ENCODE measurements at places on chromosomes 1 and 21.

DNA sequence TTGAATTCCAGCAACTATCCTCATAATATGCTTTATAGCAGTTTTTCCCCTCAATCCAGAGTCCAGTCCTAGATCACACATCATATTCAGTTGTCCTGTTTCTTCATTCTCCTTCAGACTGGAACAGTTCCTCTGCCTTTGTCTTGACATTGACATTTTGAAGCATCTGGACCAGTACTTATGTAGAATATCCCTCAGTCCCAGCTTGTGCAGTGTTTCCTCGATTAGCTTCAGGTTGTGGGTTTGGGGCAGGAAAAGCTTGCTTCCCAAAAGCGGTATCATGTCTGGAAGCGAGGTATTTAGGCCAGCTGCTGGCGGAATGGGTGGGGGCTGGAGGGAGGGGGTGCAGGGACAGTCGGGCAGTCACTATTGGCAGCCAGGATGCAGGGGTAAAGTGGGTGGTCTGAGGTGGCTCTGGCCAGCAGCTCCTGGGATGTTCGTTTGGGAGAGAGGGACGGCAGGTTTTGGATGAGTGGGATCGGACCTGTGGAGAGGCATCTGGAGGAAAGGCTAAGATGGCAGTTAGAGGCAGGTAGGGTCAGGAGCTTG is 6.5 kb downstream of the THEMIS2 start:
- no peak for DNase-seq

- no peak for DNase-seq
These were observed 3.7 kb downstream of the PEF1 start for GRCh38 chr1:31640964-31641363.

DNA sequence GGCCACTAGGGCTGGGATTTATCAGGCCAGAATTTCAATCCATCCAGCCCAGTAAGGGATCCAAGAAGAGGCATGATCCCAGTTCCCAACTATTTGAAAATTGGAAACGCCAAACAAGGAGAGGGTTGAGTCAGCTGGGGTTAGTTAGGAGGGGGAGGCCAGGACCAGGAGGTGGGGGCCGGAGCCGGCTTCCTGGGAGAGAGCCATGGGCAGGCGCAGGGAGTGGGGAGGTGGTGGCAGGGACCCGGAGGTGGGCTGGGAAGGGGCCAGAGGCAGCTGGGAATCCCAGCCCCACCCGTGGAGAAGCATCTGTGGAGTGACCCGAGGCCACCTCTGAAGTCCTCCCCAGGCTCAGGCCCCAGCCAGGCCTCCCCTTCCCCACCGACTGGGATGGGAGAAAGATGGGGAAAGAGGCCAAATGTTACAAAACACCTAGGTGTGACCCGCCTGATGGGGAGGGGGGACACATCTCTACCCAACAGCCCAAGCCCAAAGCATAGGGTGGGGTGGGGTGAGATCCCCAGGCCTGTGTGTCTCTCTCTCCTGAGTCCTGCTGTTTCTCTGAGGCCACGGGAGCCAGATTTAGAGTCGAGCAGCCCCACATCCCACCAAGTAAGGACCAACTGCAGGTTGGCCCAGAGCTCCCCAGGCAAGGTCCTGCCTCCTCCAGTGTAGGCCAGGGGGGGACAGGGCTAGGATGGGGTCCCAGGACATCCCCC is 10.1 kb downstream of the HSPG2 start:
- DNase-seq = peak; percentile 81

DNA sequence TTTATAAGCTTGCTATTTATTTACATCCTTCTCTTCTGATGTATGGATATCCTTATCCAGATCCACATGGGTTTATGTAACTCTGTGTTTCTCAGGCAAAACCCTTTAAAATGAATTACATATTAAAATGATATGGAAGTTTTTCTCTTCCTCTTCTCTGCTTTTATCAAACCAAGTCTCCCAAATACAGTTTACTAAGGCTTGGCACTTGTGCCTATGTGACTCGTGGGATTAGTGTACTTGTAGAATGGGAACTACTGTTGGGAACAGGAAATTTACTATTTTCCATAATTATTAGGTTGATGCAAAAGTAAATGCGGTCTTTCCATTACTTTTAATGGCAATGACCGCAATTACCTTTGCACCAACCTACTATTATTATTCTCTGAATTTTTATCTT is 14.8 kb downstream of the SIM2 start:
- DNase-seq = no peak

- no peak for DNase-seq
These were observed 25.0 kb upstream of the PHTF1 start for GRCh38 chr1:113784104-113784779.

DNA sequence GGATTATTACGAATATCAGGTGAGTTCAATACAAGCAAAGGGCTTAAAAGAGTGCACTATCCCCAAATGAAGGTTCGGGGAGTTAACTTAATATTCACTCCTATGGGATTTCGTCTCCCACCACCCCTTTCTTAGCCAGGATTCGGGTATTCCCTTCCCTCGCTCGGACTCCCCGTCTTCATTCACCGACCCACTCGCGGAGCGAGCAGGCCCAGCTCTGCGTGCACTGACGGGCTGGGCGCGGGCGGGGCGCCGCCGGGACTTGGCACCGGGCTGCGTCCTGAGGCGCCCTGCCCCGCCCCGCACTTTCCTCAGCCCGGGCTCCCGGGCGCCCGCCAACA is 7.7 kb upstream of the MPZL1 start:
- no peak for DNase-seq

- no peak for DNase-seq
These were observed 28.2 kb upstream of the EPB41 start for GRCh38 chr1:28885977-28886730.

- no peak for DNase-seq
These were observed 16.1 kb downstream of the DIPK1A start for GRCh38 chr1:92944901-92945747.

- DNase-seq = no peak
These were observed 5.9 kb upstream of the ATXN7L2 start for GRCh38 chr1:109477821-109478220.

- DNase-seq = peak; percentile 91
These were observed at the start of gene GBP1 for GRCh38 chr1:89065079-89065868. GBP1 (minus strand) TSS chr1:89065208; CDS start chr1:89063234, 1,974 bp downstream.

DNA sequence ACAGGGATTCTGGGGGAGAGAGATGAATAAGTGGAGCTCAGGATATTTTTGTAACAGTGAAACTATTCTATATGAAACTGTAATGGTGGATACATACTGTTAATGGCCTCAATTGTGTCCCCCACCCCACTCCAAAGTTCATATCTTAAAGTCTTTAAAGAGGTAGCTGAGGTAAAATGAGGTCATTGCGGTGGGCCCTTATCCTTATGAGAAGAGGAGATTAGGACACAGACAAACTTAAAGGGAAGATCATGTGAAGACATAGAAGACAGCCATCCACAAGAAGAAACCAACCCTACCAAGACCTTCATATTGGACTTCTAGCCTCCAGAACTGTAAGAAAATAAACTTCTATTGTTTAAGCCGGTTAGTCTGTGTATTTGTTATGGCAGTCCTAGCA is 9.8 kb downstream of the TXNDC12 start:
- DNase-seq = no peak

DNA sequence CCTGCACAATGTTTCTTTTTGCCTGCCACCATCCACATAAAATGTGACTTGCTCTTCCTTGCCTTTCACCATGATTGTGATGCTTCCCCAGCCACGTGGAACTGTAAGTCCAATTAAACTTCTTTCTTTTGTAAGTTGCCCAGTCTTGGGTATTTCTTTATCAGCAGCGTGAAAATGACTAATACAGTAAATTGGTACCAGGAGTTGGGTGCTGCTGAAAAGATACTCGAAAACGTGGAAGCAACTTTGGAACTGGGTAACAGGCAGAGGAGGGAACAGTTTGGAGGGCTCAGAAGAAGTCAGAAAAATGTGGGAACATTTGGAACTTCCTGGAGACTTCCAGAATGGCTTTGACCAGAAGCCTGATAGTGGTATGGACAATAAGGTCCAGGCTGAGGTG is 425.3 kb downstream of the GPATCH2 start:
- no peak for DNase-seq

GRCh38 chr1:95547005-95547404 is 313.0 kb downstream of the RWDD3 start:
- peak; percentile 6 for DNase-seq

- DNase-seq = no peak
These were observed 46.4 kb downstream of the BEND5 start for GRCh38 chr1:48730164-48730910.

- peak; percentile 98 for DNase-seq
These were observed 40.6 kb downstream of the OPTC start for GRCh38 chr1:203534526-203534925.

DNA sequence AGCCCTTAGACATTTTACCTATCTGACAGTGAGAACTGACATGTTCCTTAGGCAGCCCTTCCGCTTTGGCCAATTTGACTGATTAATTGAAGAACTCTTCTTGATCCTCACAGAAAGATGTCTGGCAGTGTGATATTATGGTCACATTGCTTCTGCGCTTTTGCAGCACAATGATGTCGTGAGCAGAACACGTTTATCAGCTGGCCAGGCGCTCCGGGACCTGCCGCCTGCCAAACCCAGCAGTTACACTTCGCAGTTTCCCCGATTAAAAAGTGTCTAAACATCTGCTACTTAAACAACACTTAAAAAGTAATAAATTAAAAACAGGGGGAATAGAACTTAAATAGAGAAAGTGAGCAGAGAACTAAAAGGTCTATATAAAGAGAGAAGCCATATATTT is 103.5 kb upstream of the ETS2 start:
- no peak for DNase-seq

- no peak for DNase-seq
These were observed 61.7 kb upstream of the EDN2 start for GRCh38 chr1:41545996-41546832.

DNA sequence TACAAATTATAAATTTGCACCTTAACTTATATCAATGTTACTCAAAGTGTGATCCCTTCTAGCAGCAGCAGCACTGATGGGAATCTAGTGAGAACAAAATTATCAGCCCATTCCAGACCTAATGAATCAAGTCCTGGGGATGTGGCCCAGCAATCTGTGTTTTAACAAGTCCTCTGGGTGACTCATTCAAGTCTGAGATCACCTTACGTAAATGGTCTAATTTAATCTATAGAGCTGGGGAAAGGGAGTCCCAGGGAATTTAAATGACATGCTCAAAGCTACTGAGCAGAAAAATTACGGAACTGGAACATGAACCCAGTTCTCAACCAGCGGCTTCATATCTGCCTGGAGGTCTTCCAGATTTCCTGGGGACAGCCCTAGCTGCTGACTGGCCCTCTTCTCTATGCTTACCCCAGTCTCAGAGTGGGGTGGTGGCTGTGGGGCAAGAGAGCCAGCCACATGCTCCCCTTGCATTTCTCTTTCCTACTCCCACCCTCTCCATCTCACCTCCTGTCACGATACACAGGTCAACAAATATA is 220.0 kb downstream of the TM2D1 start:
- no peak for DNase-seq

DNA sequence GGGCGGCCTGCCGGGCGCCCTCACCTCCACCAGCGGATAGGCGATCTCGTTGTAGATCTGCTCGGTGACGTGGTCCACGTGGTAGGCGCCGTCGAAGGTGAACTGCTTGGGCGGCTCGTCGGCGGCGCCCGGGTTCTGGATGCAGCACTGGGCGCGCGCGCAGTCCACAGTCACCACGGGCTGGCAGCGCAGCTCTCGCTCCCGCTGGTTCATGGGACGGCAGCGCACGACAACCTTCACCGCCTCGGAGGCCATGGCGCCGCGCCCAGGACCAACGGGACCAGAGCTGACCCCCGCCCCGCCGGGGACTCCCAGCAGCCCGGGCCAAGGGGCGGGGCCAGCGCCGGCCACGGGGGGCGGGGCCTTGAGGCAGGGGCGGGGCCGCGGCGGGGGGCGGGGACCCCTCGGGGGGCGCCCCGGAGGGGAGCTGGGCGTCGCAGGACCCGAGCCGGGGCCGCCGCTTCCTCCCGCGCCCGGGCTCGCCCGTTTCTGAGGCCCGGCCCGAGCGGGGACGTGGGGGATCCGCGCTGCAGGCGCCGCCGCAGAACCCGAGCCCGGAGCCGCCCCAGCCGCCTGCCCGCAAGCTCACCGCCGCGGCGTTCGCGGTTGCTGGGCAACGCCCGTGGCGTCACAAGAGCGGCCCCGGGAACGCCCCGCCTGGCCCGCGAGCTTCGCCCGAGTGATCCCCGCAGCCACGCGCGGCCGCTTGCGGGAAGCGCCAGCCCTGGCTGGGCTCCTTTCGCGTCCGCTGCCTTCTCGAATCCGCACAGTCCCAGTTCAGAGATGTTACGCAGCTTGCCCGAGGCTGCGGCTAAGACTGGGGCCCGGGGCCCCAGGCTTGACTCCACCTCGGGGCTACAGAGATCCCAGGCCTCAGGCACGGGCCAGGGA is at the start of gene KIF17:
Gene KIF17 (minus strand): TSS at position 556 of the 891 bp plus-strand sequence. CDS start 301 bp downstream, at position 255.
- peak; percentile 76 for DNase-seq

- peak; percentile 12 for DNase-seq
These were observed 50.7 kb downstream of the EBNA1BP2 start for GRCh38 chr1:43121256-43121900.

DNA sequence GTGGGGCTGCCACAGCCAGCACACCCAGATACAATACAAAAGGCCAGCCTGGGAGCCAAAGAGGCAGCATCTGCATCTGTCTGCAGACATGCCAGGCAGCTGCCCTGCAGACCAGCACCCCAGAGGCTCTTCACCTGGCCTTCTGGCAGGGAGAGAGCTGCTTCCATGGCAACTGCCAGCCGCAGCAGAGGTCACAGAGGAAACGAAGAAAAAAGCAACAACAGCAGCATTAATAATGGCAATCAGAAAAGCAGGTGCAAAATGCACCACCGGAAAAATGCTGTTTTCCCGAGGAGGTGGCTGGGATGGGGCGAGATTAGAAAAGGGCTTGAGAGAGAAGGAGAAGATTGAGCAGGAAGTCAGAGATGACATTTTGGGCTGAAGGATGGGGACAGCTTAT is 309.5 kb downstream of the PCP4 start:
- DNase-seq = no peak

GRCh38 chr21:41137401-41137800 is 30.6 kb upstream of the BACE2 start:
- no peak for DNase-seq

GRCh38 chr1:97412737-97413136 is 508.1 kb downstream of the DPYD start:
- DNase-seq = no peak

DNA sequence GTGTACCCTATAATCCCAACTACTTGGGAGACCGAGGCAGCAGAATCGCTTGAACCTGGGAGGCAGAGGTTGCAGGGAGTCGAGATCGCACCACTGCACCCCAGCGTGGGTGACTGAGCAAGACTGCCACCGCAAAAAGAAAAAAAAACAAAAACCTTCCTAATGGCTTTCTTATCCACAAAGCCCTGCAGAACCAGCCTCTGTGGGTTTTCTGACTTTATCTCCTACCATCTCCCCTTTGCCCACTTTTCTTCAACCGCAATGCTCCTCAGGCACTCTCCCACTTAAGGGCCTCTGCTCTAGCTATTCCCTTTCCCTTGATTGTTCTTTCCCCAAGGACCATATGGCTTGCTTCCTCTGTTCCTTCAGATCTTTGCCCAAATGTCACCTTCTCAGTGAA is 67.9 kb upstream of the PUM1 start:
- DNase-seq = no peak
